B cell (primary cell): ENCODE measurements at places on chromosomes 16 and 17. TPM values are rescaled to one million over a fixed set of nuclear protein-coding genes. Genes with fewer than 3 reads are reported as not detected.

- DNase-seq: no peak
These were observed 6.5 kb downstream of the TBX6 start for GRCh38 chr16:30085247-30085646.

GRCh38 chr17:81027038-81027437 lies 7.9 kb upstream of the BAIAP2 start:
- no peak for DNase-seq

- no peak for DNase-seq
These were observed 97.5 kb downstream of the METRNL start for GRCh38 chr17:83176623-83177583.

Gene NPIPA5
- total RNA-seq: 1.2 TPM in 1 of 2 replicates, not detected in the other

DNA sequence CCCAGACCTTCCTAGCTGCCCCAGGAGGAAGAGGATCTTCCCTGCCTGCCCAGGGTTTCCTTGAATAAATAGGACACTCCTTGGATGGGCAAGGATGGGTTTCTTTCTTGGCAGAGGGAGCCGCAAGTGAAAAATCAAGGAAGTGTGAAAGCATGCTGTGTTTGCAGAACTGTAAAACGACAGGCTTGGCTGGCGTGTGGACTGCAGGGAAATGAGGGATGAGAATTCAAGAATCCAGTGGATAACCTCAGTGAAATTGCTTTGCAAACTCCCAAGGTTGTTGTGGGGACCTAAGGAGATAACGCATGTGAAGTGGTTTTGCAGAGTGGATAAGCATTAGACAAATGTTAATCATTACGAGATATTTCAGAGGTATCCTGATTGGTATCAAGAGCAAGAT lies 20.4 kb downstream of the GPR139 start:
- DNase-seq: no peak

- peak; percentile 65 for DNase-seq
These were observed 37.8 kb downstream of the YWHAE start for GRCh38 chr17:1362065-1362848.
